ENCODE measurements at places on chromosomes 1 and 21. TPM values are rescaled to one million over a fixed set of nuclear protein-coding genes. Genes with fewer than 3 reads are reported as not detected.

DNA sequence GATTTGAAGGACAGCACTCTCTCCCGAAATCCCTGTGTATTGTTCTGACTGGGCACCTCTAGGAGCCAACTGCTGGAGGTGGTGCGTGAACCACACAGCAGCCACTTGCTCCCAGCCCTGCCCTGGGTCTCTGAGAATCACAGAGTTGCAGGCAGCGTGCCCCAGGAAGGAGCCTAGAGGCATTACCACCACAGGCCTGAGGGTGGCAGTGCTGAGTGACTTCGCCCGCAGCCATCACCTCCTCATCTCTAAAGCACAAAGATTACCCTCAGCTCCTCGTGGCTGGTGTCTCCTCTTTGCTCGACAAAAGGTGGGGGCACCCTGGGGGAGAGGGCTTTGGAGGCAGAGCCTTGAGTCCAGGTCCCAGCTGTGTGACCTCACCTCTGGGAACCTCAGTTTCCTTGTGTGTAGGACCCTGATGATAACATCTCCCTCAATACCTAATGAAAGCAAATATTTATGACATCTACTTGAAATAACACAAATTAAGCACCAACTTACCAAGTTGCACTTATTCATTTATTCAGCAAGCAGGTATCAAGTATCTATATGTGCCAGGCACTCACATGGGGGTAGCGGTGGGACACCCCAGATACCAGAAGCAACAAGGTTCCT, 86.3 kb downstream of the VWA5B1 start:
- DNase-seq = peak; percentile 61

The ZBED6 gene
- total RNA-seq = 32.7 TPM

GRCh38 chr1:98702976-98703375, 41.5 kb downstream of the SNX7 start:
- no peak for DNase-seq

DNA sequence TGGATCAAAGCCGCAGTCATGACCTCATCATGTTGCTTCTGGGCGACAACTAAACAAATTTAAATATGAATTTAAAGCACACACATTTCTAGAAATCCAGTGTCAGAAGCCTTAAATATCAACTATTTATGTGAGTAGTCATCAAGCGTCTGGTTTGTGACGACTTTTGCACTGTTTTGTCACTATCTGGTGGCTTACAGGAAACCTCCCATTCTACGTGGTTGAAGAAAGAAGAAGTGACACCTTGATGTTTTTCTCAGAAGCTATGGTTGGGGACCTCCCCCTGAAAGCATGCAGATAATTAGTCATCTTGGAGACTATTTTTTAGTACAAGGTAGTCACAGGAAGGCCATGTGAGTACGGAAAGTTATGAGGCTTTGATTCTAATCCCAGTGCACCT, 58.5 kb downstream of the TENT5C start:
- no peak for DNase-seq

- no peak for DNase-seq
Observed at GRCh38 chr1:214920337-214920736, 162.2 kb upstream of the KCNK2 start.

The LAMC2 gene
- 6.2 TPM for total RNA-seq

DNA sequence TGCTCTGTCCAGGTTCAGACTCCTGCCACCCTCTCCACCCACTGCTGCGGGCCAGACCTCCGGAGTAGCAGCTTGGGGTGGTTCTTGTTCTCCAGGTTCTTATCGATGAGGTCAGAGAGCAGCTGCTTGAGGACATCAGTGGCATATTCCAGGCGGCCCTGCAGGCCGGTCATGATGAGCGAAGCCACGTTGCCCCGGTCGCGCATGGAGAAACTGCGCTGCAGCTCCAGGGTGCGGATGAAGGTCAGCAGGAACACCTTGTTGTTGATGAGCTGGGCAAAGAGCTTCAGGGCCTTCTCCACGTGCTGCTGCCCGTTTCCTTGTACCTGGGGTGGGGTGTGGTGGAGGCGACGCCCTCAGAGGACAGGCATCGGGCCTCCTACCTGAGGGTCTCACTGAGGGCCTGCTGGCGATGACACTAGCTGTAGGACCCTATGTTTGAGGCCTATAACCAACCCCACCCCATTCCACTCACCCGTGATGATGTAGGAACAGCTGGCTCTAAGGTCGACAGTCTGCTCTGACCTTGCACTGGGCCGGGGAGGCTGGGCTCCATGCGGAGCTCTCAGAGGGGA, 131.2 kb upstream of the CD34 start:
- no peak for DNase-seq

GRCh38 chr1:63617450-63617849, 24.2 kb downstream of the PGM1 start:
- no peak for DNase-seq

The LCE1A gene
- total RNA-seq = not detected

DNA sequence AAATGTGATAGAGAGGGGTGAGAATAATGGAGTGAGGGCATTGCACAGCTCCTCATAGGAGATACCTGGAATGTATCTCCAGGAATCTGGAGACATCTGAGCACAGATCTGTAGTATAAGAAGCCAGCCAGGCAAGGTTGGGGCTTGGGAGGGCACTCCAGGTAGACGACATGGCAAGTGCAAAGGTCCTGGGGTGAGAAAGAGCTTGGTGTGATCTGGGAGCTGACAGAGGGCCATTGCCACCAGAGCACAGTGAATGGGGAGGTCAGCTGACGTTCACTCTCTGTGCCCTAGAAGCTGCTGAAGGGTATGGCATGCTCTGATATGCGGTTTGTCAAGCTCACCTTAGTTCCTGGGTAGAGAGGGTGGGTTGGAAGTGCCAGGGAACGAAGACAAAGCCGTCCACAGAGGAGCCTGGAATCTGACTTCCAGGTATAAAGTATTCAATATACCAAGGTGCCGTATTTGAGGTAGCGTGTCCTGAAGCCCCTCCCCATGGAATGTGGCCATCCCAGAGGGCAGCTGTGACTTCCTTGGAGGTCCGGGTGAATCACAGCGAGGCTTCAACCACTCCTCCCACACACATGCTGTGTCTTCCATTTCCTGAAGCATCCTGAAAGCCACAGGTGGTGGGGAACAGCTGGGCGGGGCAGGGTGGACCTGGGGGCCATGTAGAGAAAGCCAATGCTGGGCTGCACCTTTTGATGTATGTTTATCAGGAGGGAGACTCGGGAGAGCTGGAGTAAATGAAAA, 182.7 kb upstream of the KLHDC7A start:
- DNase-seq = no peak
